ENCODE measurements at places on chromosomes 11 and 22.

- no peak for DNase-seq
Measured at GRCh38 chr11:12567746-12568460, 106.3 kb upstream of the TEAD1 start.

- peak; percentile 52 for DNase-seq
Measured at GRCh38 chr11:3840870-3841425, at the start of gene RHOG. Gene RHOG (minus strand): TSS chr11:3840959. CDS start chr11:3828138, 12,821 bp downstream.

GRCh38 chr11:27355575-27356104, 7.4 kb downstream of the CCDC34 start:
- DNase-seq: no peak

GRCh38 chr11:68213135-68213515, at the start of gene KMT5B:
Gene KMT5B (minus strand): TSS chr11:68213296. CDS start chr11:68190076, 23,220 bp downstream.
- DNase-seq: no peak

DNA sequence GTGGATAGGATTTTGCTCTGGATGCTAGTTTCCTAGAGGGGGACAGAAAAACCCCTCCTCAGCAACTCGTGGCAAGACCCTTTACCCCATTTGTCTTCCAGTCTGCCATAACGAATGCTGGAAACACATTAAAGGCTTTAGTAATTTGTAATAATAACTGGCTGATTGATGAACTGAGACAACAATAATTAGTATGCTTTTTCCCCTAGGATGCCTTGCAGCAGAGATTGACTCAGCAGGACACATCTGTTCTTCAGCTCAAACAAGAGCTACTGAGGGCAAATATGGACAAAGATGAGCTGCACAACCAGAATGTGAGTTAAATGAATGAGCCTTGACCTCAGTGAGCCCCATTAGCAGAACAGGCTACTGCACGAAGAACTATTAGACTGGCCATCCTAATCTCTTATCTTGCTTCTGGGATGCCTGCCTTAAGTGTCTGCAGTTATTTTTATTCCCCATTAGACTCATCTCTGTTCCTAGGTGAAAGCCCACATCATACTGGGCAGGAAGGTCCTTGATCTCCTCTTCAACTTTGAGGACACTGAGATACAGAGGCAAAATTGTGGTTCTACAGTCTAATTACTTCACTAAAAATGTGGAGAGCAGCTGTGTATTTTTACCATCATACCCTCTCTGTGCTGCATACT, 32.9 kb upstream of the DLAT start:
- no peak for DNase-seq

- DNase-seq: no peak
Measured at GRCh38 chr11:27470826-27471588, 1.6 kb downstream of the LGR4 start.

DNA sequence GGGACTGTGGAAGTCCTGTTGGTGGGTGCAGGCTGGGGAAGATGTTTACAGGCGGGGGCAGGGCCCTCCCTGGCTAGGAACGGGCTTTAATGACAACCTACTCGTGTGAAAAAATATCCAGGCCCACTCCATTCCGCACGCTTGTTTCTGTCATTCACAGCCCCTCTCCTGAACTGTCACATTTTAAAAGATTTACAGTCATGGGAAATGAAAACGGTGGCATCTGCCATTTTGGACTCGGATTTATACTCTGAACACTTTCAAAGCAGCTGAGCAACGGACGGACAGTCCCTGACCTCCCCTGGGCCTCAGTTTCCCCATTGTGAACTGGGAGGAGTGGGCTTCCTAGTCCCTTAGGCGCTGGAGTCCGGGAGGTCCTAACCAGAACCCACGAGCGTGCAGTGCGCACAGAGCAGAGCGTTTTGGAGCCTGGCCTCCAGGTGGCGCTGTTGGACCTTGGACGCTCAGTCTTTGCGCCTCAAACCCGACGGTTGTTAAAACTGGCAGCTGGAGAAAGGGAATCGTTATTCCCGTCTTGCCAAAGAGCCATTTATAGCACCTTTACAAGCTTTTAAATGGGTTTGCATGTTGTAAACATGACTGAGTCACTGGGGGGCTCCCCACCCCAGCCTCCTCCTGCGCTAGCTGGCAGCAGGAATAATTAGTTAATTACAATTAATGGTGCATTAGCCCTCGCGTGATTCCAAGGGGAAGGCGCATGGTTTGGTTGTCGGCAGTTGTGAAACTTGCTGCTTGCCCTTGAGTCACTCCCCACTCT, 75.3 kb downstream of the FBLN1 start:
- DNase-seq: peak; percentile 65
